ENCODE measurements at places on chromosomes 13 and 19.
A peak's percentile ranks its signal among the peaks of the same experiment; 100 is the strongest.

DNA sequence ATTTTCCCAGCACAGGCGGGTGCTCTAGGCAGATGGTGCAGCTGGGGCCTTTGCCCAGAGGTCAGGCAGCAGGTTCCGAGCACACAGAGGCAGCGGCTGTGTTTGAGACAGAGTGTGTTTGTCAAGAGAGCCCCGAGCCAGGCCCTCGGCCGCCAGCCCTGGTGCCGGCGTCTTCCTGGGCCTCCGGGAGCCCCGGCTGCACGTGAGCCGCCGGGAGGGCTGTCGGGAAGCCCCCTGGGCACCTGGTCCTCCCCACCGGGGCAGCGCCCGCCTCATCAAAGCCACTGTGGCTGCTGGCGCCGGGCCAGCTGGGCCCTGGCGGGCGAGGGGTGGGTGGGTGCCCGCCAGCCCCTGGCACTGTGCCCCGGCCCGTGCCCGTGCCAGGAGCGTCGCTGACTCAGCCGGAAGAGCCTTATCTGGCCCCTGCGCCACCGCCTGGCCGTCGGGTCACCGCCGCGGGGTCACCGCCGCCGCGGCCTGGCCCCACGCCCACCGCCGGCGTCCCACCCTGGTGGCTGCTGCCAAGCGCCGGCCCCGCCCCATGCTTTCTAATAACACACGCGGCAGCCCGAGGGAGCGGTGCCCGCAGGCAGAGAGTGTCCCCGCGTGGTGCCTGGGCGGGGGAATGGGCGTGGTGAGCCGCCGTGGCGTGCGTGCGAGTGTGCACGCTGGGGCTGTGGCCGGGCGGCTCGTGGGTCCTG is 14.9 kb downstream of the ARID3A start:
- H3K27ac ChIP-seq = peak overlapping the region; percentile 87
- H3K27me3 ChIP-seq = no peaks in the 10 kb centered on the region
- peak overlapping the region; percentile 42 for H3K4me3 ChIP-seq
- H3K36me3 ChIP-seq = no peaks in the 10 kb centered on the region

DNA sequence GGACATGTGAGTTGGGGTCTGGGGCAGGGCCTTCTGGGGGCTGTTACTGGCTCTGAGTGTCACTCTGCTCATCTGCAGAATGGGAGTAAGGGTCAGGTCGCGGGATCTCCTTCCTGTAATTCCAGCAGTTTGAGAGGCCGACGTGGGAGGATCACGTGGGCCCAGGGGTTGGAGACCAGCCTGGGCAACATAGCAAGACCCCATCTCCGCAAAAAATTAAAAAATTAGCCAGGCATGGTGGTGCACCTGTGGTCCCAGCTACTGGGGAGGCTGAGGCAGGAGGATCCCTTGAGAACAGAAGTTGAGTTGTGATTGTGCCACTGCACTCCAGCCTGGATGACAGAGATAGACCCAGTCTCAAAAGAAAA is 4.0 kb downstream of the ARID3A start:
- no peak overlapping the region for H3K4me3 ChIP-seq
- DNase-seq = no peak
- H3K4me1 ChIP-seq = peaks cover 44% of the 10 kb centered on the region
- no peaks in the 10 kb centered on the region for H3K27me3 ChIP-seq
- no peaks in the 10 kb centered on the region for H3K36me3 ChIP-seq

GRCh38 chr13:111857846-111858560 is 208.9 kb upstream of the SOX1 start:
- H3K27ac ChIP-seq = no peak overlapping the region
- H3K4me3 ChIP-seq = no peak overlapping the region
- H3K4me1 ChIP-seq = no peaks in the 10 kb centered on the region
- DNase-seq = no peak

DNA sequence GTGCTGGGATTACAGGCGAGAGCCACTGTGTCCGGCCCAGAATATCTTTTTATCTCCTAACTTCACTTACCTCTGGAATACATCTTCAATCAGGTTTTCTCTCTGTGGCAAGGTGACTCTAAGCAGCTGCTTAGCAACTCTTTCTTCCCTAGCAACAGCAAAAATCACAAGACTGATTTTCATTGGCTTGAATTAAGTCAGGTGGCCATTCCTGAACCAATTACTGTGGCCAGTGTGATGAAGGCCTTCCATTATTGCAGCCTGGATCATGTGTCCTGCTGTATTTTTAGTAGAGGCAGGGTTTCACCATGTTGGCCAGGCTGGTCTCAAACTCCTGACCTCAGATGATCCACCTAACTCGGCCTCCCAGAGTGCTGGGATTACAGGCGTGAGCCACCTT is 9.0 kb upstream of the LTBP4 start:
- H3K4me1 ChIP-seq = peaks cover 8% of the 10 kb centered on the region
- H3K27me3 ChIP-seq = peaks cover 24% of the 10 kb centered on the region
- no peak for DNase-seq

DNA sequence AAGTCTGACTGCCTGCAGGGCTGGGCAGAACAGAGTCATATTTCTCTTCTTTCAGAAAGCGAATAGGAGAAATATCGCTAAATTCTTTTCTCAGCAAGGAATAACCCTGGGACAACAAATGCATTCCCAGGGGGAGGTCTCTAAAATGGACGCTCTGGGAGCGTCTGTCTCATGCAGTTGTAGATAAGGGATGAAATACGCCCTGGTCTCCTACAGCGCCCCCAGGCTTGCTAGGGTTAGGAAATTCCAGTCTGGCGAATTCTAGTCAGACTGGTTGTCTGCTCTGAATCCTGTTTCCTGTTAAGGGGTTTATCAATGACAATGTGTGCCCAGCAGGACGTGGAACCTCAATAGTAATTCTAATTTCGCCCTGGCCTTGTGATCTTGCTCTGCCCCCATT is 1214.1 kb downstream of the DIAPH3 start:
- H3K27ac ChIP-seq = no peak overlapping the region
- H3K4me3 ChIP-seq = no peak overlapping the region
- H3K4me1 ChIP-seq = no peaks in the 10 kb centered on the region
- H3K27me3 ChIP-seq = no peaks in the 10 kb centered on the region
- DNase-seq = no peak
- no peaks in the 10 kb centered on the region for H3K36me3 ChIP-seq

GRCh38 chr19:46610851-46611770 is 10.0 kb downstream of the CALM3 start:
- no peak overlapping the region for H3K27ac ChIP-seq
- H3K4me3 ChIP-seq = no peak overlapping the region
- no peaks in the 10 kb centered on the region for H3K27me3 ChIP-seq
- H3K4me1 ChIP-seq = no peaks in the 10 kb centered on the region
- peaks cover 42% of the 10 kb centered on the region for H3K36me3 ChIP-seq

DNA sequence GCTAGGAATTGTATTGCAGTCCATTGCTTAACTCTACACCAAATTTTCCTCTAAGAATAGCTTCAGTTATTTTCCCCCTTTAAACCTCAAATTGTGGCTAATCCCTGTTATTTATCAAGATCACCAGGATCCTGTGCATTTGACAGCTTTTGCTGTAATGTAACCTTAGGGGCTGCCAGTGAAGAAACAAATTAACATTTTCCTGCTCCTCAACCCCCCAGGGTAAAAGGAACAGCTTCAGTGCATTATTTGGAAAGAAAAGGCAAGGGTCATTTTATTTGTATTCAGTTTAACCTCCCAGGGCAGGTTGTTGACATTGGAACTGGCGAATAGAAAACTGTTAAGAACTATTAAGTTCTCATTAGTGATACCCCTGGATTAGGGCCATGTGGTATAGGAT is 57.0 kb downstream of the PCDH20 start:
- H3K27ac ChIP-seq = no peak overlapping the region
- no peaks in the 10 kb centered on the region for H3K27me3 ChIP-seq
- no peaks in the 10 kb centered on the region for H3K4me1 ChIP-seq
- H3K36me3 ChIP-seq = no peaks in the 10 kb centered on the region

GRCh38 chr19:2014731-2015607 is 545 bp downstream of the BTBD2 start:
- peak; percentile 72 for DNase-seq
- no peaks in the 10 kb centered on the region for H3K36me3 ChIP-seq
- peak overlapping the region; percentile 83 for H3K27ac ChIP-seq

DNA sequence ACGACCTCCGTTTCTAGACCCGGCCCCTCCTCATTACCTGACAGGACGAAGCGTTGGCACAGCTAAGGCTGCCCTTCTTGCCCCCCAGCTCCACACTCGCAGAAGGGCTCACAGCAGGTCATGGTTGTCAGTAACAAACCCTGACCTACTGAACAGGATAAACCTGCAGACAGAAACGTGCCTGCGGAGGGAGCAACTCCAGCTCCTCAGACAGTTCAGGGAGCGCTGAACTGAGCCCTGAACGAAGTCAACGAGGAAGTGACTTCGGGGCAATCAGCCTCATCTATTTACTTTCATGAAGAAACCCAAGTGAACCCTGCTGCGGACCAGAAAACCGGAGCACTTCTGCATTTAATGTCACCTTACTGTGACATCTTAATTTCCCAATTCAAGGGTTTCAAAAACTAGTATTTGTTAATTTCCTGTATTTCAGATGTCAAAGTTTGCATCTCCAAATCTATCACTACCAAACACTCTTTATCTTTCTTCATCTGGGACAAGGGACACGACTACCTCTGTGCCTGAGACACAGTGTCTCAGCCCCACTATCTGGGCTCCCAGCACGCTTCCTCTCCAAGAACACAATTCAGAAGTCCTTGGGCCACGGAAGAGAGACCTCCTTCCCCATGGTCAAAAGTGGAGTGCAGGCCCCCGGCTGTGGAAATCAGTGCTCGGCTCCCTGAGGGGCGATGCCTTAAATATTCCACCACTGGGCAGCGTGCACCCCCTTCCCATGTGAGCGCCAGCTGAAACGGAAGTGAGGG is 40.2 kb downstream of the CARS2 start:
- H3K27me3 ChIP-seq = no peaks in the 10 kb centered on the region
- peaks cover 6% of the 10 kb centered on the region for H3K36me3 ChIP-seq
- H3K4me3 ChIP-seq = no peak overlapping the region
- H3K4me1 ChIP-seq = no peaks in the 10 kb centered on the region
- DNase-seq = no peak

GRCh38 chr13:99566125-99567083 is 65.1 kb downstream of the TM9SF2 start:
- H3K4me3 ChIP-seq = no peak overlapping the region
- H3K36me3 ChIP-seq = peaks cover 5% of the 10 kb centered on the region
- no peaks in the 10 kb centered on the region for H3K4me1 ChIP-seq

DNA sequence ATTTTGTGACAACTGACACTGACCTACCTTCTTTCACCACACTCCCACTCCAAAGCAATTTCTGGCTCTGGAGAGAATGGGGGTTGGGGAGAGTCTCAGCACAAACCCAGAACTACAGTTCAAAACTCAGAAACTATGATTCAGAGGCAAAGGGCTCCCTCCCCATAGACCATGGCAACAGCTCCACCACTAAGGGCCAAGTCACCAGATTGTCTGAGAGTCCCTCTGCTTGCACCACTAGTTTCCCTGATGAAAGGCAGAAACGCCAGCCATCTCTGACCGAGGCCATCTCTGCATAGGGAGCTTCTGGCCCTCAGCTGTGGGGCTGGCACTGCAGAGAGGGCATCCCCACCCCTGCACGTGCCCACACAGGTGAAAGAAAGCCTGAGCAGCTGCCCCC is 112.4 kb upstream of the VSTM2B start:
- no peaks in the 10 kb centered on the region for H3K4me1 ChIP-seq
- H3K4me3 ChIP-seq = no peak overlapping the region
- no peak overlapping the region for H3K27ac ChIP-seq
- DNase-seq = no peak
- no peaks in the 10 kb centered on the region for H3K36me3 ChIP-seq

- H3K4me3 ChIP-seq = no peak overlapping the region
- H3K27ac ChIP-seq = no peak overlapping the region
- no peaks in the 10 kb centered on the region for H3K4me1 ChIP-seq
- no peak for DNase-seq
- peaks cover 12% of the 10 kb centered on the region for H3K36me3 ChIP-seq
Measured at GRCh38 chr19:52613299-52613906, 24.8 kb downstream of the ZNF83 start.

DNA sequence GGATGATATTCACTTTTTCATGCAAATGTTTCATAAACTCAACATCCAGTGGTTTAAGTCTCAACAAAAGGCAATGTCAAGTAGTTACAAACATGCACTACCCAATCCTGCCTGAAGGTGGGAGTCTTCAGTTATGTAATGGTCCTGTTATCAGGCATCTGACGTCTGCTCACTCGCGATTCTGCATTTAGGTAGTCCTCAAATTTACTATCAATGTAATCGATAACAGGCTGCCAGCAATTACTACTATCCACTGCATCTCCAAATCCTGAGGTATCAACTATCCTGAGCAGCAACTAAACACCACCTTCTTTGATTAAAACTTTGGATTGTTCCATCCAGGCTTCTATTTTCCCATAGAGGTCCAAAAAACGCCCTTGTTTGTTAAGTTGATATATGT is 51.2 kb downstream of the NLRP12 start:
- DNase-seq = no peak
- H3K4me1 ChIP-seq = no peaks in the 10 kb centered on the region
- no peak overlapping the region for H3K4me3 ChIP-seq
- no peaks in the 10 kb centered on the region for H3K36me3 ChIP-seq
- no peak overlapping the region for H3K27ac ChIP-seq
- H3K27me3 ChIP-seq = no peaks in the 10 kb centered on the region

GRCh38 chr13:105412171-105412570 is 1123.3 kb downstream of the EFNB2 start:
- no peaks in the 10 kb centered on the region for H3K36me3 ChIP-seq
- H3K27ac ChIP-seq = no peak overlapping the region
- no peak for DNase-seq
- H3K4me1 ChIP-seq = no peaks in the 10 kb centered on the region
- H3K27me3 ChIP-seq = no peaks in the 10 kb centered on the region
- no peak overlapping the region for H3K4me3 ChIP-seq

DNA sequence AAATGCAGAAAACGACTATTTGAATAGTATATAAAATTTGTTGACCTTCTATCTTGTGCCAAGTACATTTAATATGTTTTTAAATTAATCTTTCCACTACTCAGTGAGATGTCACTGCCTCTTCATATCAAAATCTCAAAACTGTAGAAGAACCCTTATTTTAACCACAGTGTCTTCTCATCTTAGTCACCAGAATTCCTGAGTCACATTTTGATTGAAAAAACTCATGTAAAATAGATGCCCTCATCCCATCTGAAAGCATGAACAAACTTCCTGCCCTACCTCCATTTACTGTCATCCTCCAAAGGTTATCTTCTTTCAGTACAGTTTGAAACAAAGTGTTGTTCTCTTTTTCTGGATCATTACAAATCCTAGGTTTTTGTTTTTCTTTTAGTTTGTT is 1215.4 kb downstream of the PCDH9 start:
- H3K27ac ChIP-seq = no peak overlapping the region
- no peaks in the 10 kb centered on the region for H3K4me1 ChIP-seq
- no peaks in the 10 kb centered on the region for H3K27me3 ChIP-seq
